ENCODE measurements at places on chromosomes 4 and X.

GRCh38 chr4:30842689-30843088 lies 122.5 kb downstream of the PCDH7 start:
- DNase-seq = no peak

GRCh38 chr4:180164799-180165198 lies 2078.4 kb upstream of the TENM3 start:
- DNase-seq = no peak

GRCh38 chrX:140229191-140229590 lies 263.9 kb upstream of the CXorf66 start:
- DNase-seq = no peak

DNA sequence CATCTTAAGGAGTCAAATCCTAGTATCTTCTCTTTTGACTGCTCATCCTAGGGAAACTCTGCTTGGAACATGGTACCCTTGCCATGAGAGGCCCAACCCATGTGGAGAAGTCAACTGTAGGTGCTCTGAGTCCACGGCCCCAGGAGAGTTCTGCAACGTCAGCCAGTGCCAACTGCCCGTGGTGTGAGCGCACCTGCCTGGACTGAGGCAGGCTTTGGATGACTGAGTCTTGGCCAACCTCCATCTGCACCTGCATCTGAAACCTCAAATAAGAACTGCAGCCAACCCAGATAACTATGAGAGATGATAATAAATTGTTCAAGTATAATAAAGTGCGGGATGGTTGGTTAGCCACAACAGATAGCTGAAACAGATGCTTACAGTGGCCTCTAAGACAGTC lies 772.0 kb downstream of the TRIML1 start:
- DNase-seq = no peak

GRCh38 chr4:1569461-1570151 lies 114.5 kb downstream of the FAM53A start:
- DNase-seq = no peak

GRCh38 chrX:107676559-107677378 lies 48.5 kb downstream of the PRPS1 start:
- no peak for DNase-seq

DNA sequence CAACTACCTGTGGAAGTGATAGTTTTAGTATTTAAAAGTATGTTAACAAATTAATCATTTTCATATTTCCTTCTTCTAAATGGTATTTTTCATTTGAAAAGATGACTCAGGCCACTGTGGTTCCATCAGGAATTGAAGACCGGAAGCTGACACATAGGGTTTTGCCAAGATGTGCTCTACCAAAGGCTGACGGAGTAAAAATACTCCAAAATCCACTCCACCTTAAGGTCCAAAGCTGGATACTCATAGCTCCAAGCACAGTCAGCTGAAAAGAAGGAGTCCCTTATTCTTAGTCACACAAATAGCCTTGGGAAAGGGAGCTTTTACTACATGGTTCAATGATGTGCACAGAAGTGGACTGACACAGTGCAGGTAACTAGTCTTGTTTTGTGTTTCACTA lies 472.0 kb downstream of the ARAP2 start:
- no peak for DNase-seq

DNA sequence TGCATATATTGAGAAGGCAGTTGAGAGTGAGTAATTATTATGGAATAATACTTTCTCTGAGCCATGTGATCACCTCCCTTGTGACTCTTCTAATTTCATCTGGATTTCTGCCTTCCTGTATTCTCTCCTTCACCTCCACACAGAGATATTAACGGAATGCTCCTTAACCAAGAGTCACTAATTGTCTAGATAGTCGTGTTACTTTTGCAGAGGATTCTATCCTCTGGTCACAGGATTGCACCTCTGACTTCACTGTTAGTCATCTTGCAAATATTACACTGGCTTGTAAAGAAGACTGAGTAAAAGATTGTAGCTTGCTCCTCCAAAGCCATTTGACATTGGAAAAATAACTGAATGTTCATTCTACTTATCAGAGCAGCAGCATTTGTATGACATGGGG lies 160.9 kb downstream of the SH2D1A start:
- DNase-seq = no peak

DNA sequence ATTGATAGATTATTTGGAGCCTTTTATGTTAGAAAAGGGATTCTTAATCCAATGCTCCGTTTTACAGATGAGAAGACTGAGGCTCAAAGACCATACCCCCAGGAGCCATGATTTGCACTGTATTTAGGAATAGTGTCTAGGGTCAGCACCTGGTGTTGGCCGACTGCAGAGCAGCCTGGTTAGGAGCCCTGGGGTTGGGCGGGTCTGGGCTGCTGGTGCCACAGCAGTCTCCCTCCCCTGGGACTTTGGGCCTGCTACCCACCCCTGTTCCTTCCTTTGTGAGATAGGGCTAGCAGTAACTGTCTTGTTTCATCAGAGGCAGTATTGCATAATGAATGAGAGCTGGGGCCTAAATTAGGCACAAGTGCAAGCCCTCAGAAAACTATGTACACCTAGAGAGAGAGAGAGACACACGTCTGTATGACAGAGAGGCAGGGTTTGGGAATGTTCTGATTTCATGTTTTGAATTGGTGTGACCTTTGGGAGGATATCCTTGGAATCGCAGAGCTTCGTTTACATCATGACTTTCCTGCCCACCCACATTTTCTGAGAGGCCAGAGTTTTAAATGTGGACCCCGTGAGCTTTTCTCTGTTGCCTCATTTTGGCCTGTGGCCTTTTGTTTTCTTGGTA lies 111.7 kb downstream of the PTTG2 start:
- no peak for DNase-seq

DNA sequence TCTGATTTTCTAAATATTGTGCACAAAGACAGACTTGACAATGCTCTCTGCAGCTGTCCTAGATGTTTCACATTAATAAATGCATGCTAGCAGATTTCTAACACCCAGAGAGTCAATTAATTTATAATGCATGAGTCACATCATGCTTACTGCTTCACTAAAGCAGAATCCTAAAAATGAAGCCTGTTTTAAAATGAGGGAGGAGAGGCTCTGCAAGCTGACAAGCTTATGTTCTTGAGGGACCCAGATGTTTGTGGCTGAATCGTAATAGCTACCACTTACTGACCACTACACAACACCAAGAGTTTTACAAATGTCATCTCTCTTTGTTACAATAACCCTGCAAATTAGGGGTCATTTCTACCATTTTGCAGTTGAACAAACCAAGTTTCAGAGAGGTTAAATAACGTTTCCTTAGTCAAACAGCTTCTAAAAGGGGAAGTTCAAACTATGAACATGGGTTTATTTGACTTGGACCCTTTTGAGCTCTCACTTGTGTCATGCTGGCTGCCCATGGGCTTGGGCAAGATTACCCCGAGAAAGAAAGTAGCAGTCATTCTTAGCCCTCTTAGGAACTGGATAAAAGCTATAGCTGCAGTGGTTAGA lies 262.7 kb upstream of the ETNPPL start:
- DNase-seq = no peak

- DNase-seq = no peak
Measured at GRCh38 chr4:6229671-6230501, 29.5 kb upstream of the JAKMIP1 start.

GRCh38 chr4:182748283-182748682 lies 168.9 kb downstream of the DCTD start:
- DNase-seq = no peak

DNA sequence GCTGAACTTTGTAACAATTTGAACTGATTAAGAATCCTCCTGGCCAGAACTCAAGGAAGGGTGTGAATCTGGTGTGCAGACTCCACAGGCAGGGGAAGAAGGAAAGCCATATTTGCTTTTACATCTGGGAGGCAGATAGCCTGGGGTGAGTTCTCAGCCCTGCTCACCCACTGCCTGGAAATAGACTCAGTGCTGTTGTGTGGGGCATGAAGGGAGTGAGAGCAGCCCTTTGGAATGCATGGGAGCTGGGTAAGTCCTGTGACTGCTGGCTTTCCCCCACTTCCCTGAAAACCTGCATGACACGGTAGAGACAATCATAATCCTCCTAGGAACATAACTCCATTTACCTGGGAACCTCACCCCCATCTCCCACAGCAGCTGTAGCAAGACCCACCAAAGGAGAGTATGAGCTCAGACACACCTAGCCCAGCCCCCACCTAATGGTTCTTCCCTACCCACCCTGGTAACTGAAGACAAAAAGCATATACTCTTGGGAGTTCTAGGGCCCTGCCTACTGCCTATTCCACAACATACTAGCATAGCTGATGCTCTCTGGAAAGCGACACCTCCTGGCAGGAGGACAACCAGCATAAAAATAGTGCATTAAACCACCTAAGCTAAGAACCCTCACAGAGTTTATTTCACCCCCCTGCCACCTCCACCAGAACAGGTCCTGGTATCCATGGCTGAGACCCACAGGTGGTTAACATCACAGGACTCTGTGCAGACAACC lies 59.3 kb upstream of the UBQLN2 start:
- DNase-seq = no peak

GRCh38 chr4:70874268-70875156 lies 27.7 kb upstream of the MOB1B start:
- no peak for DNase-seq

DNA sequence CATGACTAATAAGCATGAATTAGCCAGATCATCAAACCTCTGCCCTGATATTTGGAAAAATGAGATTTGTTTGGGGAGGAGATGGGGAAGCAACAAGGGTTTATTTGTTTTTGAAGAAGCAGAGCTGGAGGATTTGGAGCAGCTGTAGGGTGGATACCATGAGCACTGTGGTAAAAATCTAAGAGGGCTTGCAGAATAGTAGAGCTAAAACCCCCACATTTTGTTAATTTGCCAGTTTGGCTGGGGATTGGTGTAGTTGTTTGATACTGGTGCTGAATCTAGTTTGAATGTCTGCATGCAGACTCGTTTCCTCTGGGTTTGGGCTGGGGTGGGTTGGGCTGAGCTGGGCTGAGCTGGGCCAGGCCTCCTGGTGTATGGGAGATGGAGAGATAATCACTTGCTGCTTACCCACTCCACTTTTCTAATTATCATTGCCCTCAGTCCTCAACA lies 43.7 kb downstream of the SMAD1 start:
- DNase-seq = no peak

- no peak for DNase-seq
Measured at GRCh38 chr4:78653655-78654054, 102.1 kb downstream of the ANXA3 start.

- no peak for DNase-seq
Measured at GRCh38 chr4:184534511-184535391, 60.4 kb upstream of the IRF2 start.

GRCh38 chrX:109684136-109684535 lies 48.9 kb downstream of the ACSL4 start:
- no peak for DNase-seq

GRCh38 chrX:33132569-33132968 lies 78.8 kb downstream of the DMD start:
- DNase-seq = no peak

DNA sequence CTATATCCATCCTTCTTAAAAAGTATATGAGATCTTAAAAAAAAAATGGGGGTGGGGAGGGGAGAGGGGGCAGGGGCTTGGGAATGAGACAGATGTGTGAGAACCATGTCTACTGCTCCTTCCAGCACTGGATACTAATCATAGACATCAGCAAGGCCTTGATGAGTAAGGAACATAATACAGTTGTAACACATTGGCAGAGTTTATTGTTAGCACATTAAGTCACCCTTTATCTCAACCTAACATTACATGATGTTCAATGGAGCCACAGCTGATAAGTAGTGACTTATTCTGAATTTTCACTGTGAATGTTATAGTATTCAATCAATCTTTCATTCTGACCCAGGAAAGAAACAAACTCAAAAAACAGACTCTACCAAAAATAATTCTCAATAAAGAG lies 47.3 kb upstream of the KCNE5 start:
- DNase-seq = no peak

DNA sequence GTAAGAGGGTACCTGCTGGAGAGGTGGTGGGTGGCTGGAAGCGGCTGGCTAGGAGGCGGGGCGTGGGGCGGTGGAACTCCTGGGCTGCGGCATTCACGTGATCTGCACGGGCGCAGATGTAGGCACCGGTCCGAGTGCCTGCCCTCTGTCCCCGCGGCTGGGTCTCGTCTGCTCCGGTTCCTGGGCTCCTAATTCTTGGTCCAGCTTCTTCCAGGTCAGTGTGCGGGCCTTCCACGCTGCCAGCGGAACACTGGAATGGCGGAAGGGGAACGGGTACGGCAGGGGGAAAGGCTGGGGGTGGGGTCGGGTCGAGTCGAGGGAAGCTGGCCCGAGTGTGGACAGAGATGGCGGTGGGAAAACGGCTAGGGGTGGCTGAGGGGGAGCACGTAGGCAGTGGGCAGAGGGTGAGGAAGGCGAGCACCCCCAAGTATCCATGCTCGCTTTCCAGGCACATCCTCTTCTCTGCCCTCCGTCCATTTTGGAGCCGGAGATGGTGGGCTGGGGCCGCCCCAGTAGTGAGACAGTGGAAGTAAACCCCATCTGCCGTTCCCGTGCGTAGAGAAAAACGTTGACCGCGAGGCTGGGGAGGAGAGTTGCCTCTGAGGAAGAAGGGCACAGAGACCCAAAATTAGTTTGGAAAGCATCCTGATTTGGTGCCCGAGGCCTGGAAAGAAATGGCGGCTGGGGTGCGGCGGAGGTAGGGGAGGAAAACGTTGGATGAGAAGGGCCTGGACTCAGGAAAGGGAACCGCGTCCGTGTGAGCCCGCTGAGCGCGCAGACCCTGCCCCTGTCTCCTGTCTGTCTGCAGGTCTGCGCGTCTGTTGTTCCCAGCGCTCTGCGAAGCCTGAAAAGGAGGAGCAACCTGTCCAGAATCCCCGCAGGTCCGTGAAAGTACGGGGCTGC lies at the start of gene TCEAL4:
TSS of gene TCEAL4 (plus strand) at position 105 of the 903 bp plus-strand sequence. CDS start 1,161 bp downstream, outside the sequence.
- peak; percentile 2 for DNase-seq

DNA sequence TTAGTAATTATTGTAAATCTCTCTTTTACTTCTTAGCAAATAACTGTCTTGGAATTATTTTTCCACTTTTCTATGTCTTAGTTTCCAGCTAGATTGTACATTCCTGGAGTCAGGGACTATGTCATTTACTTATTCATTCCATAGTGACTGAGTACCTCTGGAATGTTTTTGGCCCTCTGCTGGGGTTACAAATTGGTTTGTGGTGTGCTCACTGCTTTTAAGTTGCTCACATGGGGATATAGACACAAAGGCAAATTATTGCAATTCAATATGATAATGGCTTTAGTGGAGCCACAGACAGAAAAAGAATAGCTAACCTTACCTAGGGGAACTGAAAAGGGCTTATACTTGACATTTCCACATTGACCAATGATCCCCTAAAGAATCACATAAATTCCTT lies 63.7 kb upstream of the PDGFRA start:
- DNase-seq = no peak

- DNase-seq = no peak
Measured at GRCh38 chrX:37380924-37381323, 31.8 kb downstream of the PRRG1 start.

- DNase-seq = no peak
Measured at GRCh38 chrX:146863566-146863965, 49.0 kb upstream of the CXorf51A start.

GRCh38 chrX:15915959-15916703 lies 61.5 kb upstream of the AP1S2 start:
- DNase-seq = no peak

- DNase-seq = no peak
Measured at GRCh38 chr4:95540227-95540626, 8.5 kb downstream of the UNC5C start.

DNA sequence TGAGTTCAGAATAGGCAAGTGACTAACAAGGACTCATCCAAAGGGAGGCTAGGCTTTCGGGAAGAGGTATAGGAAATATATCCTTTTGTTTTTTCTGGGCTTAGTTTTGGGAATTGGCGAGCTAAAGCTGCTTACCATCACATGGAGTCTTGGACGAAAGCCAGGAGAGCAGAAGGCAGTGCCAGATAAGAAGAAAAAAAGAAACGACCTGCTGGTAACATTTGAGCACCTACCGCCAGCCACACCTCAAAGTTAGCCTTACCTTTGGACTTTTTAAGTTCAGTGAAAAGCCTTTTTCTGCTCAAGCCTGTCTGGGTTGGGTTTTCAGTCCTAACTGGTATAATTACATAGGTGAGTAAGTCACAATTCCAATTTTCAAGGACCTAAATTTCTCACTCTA lies 85.1 kb upstream of the LCORL start:
- DNase-seq = no peak
